Activated CD4-positive, alpha-beta T cell treated with anti-CD3 and anti-CD28 coated beads, Interleukin-2, amount 10 ng/mL, durations not matched to agents 7 days and 5 days (primary cell): ENCODE measurements at places on chromosomes 11 and 22. TPM values are rescaled to one million over a fixed set of nuclear protein-coding genes. Genes with fewer than 3 reads are reported as not detected.

Gene ISX
- total RNA-seq, result not detected

Gene C11orf42
- total RNA-seq, result not detected

DNA sequence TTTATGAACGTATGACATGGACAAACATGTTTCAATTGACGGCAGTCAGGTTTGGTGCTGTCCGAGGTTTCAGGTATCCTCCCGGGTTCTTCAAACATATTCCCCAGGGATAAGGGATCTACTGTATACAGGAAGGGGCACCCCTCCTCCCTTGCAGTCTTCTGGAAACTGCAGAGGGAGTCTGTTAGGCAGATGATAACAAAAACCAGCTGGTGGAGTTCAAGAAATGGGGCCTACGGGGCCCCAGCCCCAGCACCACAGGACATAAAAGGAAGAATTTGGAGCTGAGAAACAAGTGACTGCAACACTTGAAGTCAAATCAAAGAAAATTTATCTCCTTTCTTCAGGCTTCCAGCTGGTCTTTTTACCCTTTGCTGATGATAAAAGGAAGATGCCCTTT is 32.1 kb downstream of the SNU13 start:
- H3K4me1 ChIP-seq, result peaks cover 3% of the 10 kb centered on the region
- peaks cover 46% of the 10 kb centered on the region for H3K36me3 ChIP-seq
- no peak for DNase-seq
- no peak overlapping the region for H3K27ac ChIP-seq
- H3K4me3 ChIP-seq, result no peak overlapping the region

GRCh38 chr11:16935518-16936302 is 78.5 kb downstream of the PLEKHA7 start:
- peaks cover 9% of the 10 kb centered on the region for H3K27me3 ChIP-seq
- H3K36me3 ChIP-seq, result no peaks in the 10 kb centered on the region
- no peak overlapping the region for H3K4me3 ChIP-seq
- H3K27ac ChIP-seq, result no peak overlapping the region

- peaks cover 63% of the 10 kb centered on the region for H3K4me1 ChIP-seq
- peak within 1 kb of the TSS; percentile 92 for H3K27ac ChIP-seq
- peaks cover 13% of the 10 kb centered on the region for H3K36me3 ChIP-seq
- peak; percentile 78 for DNase-seq
Measured at GRCh38 chr11:65524741-65525545, at the start of gene SCYL1. Gene SCYL1, plus strand, starts transcription at chr11:65525083. Its CDS starts 71 bp downstream, at chr11:65525154.

- no peaks in the 10 kb centered on the region for H3K27me3 ChIP-seq
- no peak overlapping the region for H3K4me3 ChIP-seq
- DNase-seq, result no peak
- H3K36me3 ChIP-seq, result no peaks in the 10 kb centered on the region
- H3K4me1 ChIP-seq, result no peaks in the 10 kb centered on the region
- H3K27ac ChIP-seq, result no peak overlapping the region
Measured at GRCh38 chr11:26780376-26781085, 58.7 kb upstream of the SLC5A12 start.

DNA sequence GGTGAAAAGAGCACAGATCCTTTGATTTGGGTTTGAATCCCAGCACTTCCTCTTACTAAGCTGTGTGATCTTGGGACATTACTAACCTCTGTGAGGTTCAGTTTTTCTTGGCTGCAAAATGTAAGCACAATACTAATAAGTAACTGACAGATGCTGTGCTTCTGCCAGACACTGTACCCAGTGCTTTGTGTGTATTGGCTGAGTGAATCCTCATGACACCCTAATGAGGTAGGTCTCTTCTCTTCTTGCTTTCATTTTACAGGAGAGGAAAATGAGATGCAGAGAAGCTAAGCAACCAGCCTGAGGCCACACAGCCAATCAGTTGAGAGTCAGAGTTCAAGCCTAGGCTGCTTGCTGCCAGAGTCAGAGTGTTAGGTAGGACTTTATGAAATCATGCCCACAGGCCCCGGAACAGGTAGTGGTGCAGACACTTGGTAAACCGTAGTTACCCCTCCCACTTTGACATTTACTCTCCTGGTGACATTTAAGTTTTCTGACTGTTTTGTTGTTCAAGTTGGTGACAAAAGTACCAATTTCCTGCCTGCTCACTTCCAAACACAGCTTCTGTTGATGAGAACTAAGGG is 21.2 kb downstream of the PTPRJ start:
- H3K4me1 ChIP-seq, result peaks cover 90% of the 10 kb centered on the region
- H3K4me3 ChIP-seq, result peak overlapping the region; percentile 65
- no peaks in the 10 kb centered on the region for H3K27me3 ChIP-seq
- H3K27ac ChIP-seq, result peak overlapping the region; percentile 98
- peaks cover 48% of the 10 kb centered on the region for H3K36me3 ChIP-seq

DNA sequence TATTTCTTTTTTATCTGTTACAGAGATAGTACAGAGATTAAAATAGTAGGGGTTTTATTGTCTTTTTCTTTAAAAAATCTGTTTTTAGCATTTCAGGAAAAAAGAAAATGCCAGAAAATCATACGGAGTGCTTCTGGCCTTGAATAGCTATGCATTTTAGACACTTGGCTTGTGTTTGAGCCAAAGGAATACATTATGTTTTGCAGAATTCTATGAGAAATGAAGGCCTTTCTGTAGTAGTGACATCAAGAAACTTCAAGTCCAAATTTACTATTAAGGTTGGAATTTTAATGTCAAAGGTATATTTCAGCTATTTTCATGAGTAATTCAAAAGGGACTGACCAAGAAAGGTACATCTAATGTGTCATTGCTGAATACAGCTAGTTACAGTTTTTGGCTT is 56.3 kb upstream of the DDI1 start:
- H3K4me3 ChIP-seq, result no peak overlapping the region
- no peak overlapping the region for H3K27ac ChIP-seq
- DNase-seq, result no peak
- H3K27me3 ChIP-seq, result no peaks in the 10 kb centered on the region
- no peaks in the 10 kb centered on the region for H3K36me3 ChIP-seq
- no peaks in the 10 kb centered on the region for H3K4me1 ChIP-seq

- no peaks in the 10 kb centered on the region for H3K4me1 ChIP-seq
- no peak overlapping the region for H3K27ac ChIP-seq
- H3K27me3 ChIP-seq, result no peaks in the 10 kb centered on the region
- no peak for DNase-seq
- peaks cover 45% of the 10 kb centered on the region for H3K36me3 ChIP-seq
Measured at GRCh38 chr11:9518835-9519410, 54.5 kb upstream of the WEE1 start.
